ENCODE measurements at places on chromosomes 13 and 19.
A peak's percentile ranks its signal among the peaks of the same experiment; 100 is the strongest.

GRCh38 chr19:35524181-35524837 is 3.8 kb downstream of the SBSN start:
- no peak for DNase-seq

GRCh38 chr13:26202365-26202972 is 19.6 kb downstream of the RNF6 start:
- DNase-seq, result no peak

DNA sequence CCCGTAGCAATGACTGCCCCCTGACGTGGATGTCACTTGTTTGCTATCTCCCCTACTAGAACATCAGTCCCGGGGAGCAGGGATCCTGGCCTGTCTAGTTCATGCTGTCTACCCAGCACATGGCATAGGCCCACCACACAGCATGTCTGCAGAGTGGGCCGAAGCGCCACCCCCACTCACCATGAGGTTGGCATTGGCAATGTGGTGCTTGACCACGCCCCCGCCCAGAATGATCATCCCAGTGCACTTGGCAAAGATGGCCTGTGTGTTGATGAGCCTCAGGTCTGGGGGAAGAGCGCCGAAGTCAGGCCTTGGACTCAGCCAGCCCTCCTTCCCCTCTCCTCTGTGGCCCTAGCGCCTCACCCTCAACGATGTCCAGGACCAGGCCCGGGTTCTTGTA is 4.8 kb downstream of the DHPS start:
- DNase-seq, result no peak

GRCh38 chr13:78597602-78597932 is 5.8 kb downstream of the POU4F1 start:
- DNase-seq, result no peak

GRCh38 chr19:53898636-53899341 is 10.3 kb upstream of the CACNG7 start:
- no peak for DNase-seq

DNA sequence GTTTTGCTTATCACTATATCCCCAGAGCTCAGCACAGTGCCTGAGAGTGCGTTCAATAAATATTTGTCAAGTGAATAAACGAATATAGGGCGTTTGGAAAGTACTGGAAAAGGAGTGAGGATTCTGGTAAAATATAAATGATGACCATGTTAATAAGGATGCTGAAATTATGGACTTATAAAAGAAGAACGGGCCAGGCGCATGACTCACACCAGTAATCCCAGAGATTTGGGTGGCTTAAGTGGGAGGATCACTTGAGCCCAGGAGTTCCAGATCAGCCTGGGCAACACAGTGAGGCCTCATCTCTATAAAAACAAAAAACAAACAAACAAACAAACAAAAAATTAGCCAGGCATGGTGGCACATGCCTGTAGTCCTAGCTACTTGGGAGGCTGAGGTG is 198.1 kb downstream of the VWA8 start:
- DNase-seq, result no peak

GRCh38 chr19:47511681-47512080 is 3.2 kb downstream of the NAPA start:
- no peak for DNase-seq

DNA sequence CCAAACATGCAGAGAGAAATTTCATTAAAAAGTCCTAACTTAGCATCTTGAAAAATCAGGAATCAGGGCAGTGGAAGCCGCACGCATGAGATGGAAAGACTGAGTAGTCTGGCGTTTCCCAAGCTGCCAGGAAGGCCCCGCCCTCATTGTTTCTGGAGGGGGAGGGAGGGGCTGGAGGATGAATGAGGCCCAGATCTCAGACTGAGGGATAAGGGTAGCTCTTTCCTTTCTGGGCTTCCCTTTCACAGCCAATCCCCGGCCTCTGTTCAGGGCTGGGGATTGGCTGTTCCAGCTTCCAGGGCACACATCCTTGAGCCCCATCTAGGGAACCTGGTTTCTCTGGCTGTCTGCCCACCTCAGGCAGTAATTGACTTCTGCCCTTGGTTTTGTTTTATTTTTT is 7.3 kb downstream of the C19orf53 start:
- DNase-seq, result peak; percentile 72

DNA sequence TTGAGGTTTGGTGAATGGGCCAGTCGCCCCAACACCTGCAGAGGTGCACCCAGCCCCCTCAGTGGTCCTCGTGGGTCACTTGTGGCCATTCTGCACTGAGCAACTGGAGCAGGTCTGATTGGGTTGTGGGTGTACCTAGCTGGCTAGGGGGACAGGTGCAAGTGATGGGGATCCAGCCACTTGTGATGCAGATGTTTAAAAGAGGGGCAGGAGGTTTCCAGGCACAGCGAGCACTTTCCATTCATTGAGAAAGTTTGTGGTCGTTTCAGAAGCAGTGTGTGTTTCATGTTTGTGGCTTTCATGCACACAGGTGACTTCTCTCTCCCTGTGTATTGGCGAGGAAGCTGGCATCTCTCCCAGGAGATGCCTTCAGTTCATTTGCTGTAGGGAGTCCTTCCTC is 34.7 kb downstream of the TSSK6 start:
- no peak for DNase-seq

- peak; percentile 41 for DNase-seq
Measured at GRCh38 chr19:55088543-55089341, 13.1 kb downstream of the EPS8L1 start.

DNA sequence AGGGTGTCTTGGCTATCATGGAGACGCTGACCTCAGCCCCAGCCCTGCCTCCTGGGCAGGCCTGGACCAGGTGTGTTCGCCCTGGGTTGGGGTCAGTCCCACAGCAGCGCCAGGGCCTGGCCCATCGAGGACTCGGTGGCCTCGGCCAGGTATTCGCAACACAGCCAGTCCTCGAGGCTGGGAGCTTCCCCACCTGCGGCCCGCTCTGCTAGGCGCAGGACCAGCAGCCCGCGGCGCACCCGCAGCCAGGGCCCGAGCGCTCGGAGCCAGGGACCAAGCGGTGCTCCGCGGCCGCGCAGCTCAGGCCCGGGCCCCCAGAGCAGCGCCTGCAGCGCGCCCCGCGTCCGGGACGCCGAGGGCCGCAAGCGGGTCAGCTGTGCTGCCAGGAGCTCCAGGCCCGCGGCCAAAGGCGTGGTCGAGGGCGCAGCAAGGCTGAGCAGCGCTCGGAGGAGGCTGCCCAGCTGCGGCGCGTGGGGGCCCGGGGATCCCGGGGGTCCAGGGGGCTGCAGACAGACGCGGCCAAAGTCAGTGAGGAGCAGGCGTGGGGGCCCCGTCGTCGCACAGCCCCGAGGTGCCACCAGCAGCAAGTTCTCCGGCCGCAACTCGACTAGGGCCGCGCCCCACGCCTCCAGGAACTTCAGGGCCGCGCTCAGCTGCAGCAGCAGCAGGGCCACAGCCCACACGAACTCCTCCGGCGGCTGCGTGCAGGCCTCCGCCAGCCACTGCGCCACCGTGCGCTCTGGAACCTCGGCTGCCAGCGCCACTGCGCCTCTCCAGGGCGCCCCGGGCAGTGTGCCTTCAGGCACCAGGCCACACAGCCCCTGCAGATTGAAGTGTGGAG is 6.2 kb downstream of the PEAK3 start:
- DNase-seq, result no peak

DNA sequence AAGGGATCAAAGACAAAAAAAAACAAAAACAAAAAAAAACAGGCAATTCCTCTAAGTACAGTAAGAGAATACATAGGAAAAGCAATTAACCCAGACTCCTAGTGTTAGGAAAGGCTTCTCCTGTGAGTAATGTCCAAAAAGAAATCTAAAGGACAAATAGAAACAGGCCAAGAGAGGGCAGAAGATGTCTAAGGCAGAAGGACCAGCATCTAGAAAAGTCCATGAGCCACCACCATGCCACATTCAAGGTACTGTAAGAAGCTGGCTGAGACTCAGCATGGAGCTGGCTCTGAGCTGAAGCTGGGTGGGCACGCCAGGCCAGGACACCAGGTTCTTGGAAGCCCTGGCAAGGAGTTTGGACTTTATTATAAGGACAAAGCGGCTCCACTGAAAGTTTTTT is 118.1 kb upstream of the FRY start:
- no peak for DNase-seq

DNA sequence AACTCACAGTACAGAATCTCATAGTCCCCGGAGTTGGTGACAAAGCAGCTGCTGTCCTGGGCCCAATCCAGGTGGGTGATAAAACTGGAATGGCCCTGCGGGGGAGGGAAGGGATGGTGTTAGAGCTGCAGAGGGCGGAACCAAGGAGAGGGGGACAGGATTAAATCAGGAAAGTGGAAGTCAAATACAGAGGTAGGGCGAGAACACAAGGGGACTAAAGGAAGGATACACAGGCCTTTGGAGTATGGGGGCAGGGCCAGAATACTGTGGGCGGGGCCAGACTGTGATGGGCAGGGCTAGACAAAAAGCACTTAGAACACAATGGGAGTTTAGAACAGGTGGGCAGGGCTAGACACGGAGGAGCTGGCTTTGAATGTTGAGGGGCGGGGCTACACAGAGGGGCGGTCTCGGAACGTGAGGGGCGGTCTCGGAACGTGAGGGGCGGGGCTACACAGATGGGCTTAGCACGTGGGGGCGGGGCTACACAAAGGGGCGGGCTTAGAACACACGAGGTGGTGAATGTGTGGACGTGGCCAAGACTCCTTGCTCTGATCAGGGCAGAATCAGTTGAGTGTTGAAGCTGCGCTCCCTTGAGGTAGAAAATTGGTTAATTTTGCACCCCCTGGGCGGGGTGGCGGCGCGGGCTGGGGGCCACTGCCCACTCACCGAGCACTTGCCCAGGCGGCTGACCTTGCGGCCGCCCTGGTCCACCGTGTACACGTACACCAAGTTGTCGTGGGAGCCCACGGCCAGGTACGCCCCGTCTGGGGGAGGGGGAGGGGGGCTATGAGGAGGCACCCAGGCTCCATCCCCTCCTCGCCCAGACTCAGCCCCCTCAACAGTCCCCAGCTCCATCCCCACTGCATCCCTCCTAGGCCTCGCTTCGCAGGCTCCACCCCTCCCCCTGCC is 14.0 kb upstream of the GPR4 start:
- DNase-seq, result peak; percentile 75

GRCh38 chr19:35609851-35610353 is 2.6 kb upstream of the HAUS5 start:
- DNase-seq, result no peak

GRCh38 chr13:100045355-100045754 is 43.5 kb upstream of the PCCA start:
- no peak for DNase-seq

GRCh38 chr19:17486545-17487240 is 16.4 kb downstream of the SLC27A1 start:
- DNase-seq, result no peak

DNA sequence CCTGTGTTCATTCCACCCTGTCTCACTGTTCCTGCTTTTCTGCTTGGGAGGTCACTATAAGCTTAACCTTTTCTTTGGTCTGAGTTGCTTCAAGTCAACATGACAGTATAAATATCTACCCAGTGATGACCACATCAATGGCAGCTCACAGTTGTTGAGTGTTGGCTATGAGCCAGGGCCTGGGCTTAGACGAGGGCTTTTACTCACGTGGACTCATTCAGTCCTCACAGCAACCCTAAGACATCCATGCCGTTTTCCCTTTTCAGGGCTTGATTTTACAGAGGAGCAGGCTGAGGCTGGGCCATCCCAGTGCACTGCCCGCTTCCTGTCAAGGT is 10.2 kb upstream of the CCDC97 start:
- no peak for DNase-seq

DNA sequence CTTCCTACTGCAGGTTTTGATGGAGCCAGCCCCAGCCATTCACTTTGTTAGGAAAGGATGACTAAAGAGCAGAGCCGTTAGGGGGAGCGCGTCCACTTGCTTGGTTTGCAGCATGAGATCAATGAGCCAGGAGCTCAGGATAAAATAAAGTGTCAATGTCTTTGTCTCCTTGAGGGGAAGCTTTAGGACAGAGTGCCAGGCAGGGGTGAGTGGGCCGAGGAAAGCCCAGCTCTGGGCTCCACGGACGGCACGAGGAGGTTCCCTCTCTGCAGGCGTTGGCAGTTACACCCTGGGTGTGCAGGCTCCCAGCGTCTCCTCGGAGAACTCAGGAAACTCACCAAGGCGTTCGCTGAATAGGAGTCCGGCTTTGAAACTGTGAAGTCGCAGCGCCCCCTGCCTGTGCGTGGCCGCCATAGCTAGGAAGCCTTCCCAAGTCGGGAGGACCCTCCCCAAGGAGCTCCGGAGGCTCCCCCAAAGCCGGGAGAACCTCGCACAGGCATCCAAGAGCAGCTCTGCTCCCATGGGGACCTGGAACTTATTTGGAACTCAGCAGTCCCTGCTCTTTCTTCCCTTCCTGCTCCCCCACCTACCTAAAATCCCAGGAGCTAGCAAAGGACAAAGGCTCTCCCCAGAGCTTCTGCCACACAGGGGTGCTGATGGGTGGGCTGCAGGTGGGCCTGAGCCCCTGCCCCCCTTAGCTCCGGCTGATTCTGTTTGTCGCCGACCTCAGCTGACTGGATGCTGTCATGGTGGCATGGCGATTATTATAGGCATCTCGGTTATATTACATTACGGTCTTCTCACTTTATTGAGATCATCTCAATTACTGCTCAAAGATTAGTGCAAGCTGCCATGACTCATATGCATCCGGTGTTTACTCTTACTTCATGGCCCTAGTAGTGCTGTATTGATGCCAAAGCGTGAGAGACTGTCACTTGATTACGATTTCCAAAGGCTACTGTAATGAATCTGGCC is 34.4 kb downstream of the GSX1 start:
- peak; percentile 71 for DNase-seq

- no peak for DNase-seq
Measured at GRCh38 chr13:36606060-36606459, 67.8 kb upstream of the SERTM1 start.

- DNase-seq, result no peak
Measured at GRCh38 chr13:109693213-109693612, 93.2 kb downstream of the IRS2 start.

- DNase-seq, result no peak
Measured at GRCh38 chr19:49679771-49680413, 2.8 kb downstream of the PRMT1 start.

GRCh38 chr13:36461506-36461905 is 29.2 kb downstream of the CCNA1 start:
- DNase-seq, result no peak

DNA sequence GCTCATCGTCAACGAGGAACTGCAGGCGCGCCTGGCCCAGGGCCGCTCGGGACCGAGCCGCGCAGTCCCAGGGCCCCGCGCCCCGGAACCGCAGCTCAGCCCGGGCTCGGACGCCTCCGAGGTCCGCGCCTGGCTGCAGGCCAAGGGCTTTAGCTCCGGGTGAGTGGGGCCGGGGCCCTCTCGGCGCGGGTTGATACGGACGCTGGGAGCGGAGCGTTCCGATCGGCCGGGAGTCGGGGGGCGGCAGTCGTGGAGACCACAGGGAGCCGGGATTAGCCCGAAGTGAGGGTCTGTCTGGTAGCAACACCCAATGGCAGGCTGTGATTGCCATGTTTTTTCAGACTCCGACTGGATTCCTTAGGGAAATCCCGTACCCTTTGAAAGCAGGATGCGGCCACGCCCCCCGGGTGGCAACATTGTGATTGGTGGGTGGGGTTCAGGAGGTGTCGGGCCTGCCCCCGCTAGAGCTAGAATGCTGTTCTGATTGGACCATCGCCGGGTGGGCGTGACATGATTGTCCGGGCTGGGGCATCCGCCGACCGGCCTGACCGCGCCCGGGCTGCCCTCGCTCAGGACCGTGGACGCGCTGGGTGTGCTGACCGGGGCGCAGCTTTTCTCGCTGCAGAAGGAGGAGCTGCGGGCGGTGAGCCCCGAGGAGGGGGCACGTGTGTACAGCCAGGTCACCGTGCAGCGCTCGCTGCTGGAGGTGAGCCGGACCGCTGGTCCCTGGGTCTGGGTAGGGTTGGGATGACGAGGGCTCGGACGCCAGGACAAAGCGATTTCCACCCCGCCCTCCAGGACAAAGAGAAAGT is 11.3 kb downstream of the EPS8L1 start:
- DNase-seq, result peak; percentile 86

Data from bronchial epithelial cell (primary cell).